NCI-H2171 treated with DMSO at 0.1 percent for 48 hours (cell line): ENCODE measurements at places on chromosomes 5 and 9.

DNA sequence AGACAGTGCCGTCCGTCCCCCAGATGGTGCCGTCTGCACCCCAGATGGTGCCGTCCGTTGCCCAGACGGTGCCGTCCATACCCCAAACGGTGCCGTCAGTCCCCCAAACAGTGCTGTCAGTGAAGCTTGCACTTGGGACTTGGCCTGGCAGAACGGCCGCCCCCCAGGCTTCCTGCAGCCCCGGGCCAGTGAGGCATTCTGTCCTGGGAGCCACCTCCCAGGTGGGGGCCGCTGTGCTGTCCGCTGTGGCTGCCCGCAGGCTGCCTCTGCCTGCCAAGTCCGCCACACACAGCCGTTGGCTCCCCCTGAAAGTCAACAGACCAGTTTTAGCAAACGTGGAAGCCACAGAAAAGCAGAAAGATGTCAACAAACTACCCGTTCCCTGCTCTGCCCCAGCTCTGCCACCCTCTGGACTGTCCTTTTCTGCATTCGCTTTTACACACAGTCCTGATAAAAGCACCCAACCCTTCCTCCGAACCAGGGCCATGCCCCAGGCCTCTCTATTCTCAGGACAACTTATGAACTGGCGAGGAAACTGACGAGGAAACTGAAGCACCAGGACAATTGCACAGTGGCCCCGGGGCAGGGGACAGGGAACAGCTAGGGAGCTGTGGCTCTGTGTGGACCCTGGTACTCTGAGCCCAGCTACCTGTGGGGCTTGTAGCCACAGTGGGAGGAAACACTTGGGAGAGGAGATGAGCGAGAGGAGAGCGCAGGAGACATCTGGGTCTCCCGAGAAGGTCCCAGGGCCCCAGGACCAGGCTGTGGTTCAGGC, 39.6 kb upstream of the RXRA start:
- no peak for DNase-seq

DNA sequence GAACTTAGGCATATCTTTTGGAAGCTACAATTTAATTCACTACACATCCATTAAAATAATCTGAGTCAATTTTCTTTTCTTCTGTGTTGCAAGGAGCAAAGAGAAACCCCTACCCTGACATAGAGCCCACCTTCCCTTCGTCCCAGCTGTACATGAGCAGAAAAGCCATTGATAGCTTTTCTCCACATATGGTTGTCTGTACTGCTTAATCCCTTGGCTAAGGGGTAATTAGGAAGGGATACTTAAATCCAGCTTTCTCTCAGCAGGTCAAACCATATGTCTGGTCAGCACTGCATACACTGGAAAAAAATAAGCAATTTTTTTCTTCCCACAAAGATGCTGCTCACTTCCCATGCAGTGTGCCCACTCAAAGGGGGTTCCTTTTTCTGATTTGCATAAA, 94.7 kb upstream of the RAD23B start:
- no peak for DNase-seq

GRCh38 chr5:121695307-121695706, 156.4 kb upstream of the FTMT start:
- no peak for DNase-seq

GRCh38 chr9:107222020-107222522, 61.0 kb upstream of the RAD23B start:
- DNase-seq: no peak

GRCh38 chr5:127492854-127493738, 24.3 kb upstream of the PRRC1 start:
- peak; percentile 59 for DNase-seq

DNA sequence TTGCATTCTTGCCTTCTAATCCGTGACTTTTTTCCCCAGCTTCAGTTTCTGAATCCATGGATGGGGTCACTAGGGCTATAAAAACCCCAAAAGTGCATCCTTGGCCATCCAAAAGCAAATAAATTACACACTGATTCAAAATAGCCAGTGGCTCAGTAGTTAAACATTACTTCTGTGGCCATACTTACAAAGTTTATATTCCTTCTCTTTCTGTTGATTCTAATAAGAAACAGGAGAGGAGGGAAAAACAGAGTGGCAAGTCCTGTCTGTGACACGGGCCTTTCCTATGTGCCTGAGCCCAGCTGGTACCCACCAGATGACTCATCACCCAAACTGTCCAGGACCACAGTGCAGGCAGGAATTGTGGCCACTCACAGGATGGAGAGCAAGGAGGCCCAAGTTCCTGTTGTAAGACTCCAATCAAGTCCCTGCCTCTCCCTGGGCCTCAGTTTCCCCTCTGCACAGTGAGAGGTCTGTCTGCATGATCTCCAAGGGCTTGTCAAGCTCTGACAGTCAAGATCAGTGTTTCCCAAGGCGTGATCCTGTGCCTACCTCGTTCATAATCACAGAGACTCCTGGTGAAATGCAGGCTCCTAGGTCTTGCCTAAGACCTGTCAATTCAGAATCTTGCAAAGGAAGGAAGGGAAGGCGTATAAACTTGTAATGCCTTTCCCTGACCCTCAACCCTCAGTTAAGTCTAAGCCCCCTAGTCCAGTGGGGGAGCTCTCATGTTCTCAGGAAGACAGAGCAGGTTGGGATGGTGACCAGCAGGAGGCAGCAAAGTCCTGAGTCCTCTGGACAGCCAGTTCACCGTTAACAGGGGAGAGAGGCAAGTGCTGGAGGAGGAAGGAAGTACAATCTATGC, 29.5 kb downstream of the TNIP1 start:
- no peak for DNase-seq

GRCh38 chr5:58069846-58070245, 390.0 kb downstream of the PLK2 start:
- DNase-seq: no peak
